ENCODE measurements at places on chromosomes 6 and 20.

DNA sequence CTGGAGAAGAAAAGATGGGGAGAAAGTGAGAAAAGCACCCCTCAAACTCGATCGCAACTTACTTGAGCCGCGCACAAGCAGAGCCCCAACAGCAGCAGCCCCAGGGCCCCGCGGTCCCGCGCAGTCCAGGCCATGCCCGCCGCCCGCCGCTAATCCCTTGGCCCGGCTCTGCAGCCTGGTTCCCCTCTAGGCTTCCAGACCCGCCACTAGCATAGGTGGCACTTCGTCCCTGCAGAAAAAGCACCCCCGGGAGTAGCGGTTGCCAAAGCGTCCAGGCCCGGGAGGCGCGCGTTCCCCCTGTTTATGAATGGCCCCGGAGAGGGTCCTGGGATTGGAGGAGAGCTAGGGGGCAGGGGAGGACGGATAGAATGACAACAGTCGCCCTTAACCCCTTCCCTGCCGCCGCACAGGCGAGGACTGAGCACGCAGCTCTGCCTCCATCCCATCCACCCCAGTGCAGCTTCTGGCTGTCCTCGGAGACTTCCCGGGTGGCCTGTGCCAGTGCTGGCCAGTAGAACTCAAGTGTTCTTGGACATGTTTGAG, 19.9 kb downstream of the COL9A1 start:
- no peak for DNase-seq

- no peak for DNase-seq
These were observed 66.9 kb downstream of the GMPR start for GRCh38 chr6:16305246-16305725.

DNA sequence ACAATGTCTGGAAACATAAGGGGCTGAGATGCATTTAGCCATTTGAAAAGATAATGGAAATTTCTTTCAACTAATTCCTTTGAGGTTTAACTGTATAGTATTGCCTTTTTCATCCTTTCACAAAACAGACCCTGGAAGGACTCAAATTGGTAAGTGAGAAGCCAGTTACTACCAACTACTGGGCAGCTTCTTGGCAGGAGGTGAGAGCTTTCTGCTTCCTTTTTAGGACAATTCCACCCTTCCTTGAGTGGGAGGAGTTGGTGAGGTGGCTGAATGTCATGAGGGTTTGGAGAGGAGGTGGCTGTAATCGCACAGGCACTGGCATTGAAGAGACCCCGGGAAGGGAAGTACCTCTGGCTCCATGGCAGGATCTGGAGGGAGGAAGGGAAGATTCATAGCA, 341.1 kb downstream of the NRN1 start:
- no peak for DNase-seq

- peak; percentile 54 for DNase-seq
These were observed 37.8 kb upstream of the IGF2R start for GRCh38 chr6:159931112-159931511.

DNA sequence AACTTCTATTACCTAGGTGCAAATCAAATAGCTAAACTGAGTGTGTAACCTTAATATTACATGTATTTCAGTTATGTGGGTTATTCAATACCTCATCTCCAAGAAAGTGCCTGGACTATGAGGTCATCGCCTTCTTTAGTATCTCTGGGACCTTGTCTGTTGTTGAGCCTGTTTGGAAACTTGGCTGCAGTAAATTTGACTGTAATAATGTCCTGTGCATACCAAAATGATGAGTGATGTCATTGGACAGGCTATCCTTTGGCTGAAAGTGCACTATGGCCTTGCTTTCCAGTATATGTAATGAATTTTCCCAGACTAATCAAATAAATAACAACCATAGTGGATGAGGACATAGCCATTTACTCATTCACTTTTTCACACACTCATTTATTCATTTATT, 455.1 kb downstream of the ADGRB3 start:
- DNase-seq = no peak

DNA sequence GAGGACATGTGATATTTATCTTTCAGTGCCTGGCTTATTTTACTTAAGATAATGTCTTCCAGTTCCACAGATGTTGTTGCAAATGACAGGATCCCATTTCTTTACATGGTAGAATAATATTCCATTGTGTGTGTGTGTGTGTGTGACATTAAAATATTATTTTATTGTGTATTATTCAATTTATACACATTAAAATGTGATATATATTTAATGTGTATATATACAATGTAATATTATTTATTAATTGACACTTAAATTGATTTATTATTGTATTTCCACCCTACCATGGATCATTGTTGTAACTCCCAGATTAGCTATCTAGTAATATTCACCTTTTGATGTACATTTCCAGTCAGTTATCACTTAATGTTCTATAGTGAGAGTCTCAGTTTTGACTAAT, 1422.5 kb upstream of the ADGRB3 start:
- no peak for DNase-seq

DNA sequence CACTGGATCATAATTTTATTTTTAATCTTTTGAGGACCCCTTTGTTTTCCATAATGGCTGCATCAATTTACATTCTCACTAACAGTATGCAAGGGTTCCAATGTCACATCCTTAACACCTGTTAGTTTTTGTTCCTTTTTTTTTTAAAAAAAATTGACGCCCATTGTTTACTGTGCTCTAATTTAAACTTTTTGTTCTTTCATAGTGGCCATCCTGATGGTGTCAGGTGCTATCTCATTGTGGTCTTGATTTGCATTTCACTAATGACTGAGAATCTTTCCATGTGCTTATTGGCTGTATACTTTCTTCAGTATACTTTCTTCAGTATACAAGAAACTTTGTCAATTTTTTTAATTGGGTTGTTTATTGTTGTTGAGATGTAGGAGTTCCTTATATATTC, 347.0 kb downstream of the RNGTT start:
- no peak for DNase-seq

- no peak for DNase-seq
These were observed 86.0 kb downstream of the MYB start for GRCh38 chr6:135267085-135267484.

DNA sequence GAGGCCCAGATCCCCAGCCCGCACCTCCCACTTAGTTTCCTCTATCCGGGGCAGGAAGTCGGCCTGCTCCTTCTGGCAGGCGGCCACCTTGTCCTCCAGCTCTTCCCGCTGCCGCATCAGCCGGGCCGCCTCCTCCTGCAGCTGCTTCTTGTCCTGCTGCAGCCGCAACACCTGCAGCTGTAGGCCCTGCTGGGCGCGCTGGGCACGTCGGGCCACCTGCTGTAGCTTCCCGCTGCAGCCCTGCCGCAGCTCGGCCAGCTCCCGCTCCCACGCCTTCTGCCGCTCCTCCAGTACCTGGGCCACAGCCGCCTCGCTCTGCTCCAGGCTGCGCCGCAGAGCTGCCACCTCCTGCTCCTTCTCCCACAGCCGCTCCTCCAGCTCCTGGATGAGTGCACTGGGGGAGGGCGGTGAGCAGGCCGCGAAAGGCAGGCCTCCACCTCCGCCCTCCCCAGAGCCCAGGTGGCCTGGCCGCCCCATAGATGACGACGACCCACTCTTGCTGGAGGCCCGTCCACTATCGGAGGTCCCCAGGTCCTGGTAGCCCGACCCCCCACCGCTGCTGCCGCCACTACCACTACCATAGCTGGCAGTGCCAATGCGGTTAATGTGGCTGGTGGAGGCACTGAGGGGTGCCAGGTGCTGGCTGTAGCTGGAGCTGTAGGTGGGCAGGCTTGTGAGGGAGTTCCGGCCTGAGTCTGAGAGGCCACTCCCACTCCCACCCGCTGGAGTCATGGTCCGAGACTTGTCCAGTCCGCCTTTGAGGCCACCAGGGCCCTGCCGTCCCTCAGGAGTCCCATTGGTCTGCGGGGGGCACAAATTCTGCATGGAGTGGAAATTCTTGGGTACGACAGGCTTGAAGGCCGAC, 6.0 kb upstream of the FASTKD5 start:
- no peak for DNase-seq

- DNase-seq = no peak
These were observed 105.4 kb downstream of the REV3L start for GRCh38 chr6:111377558-111378120.

- DNase-seq = peak; percentile 48
These were observed 12.7 kb downstream of the IGF2R start for GRCh38 chr6:159981403-159982245.

DNA sequence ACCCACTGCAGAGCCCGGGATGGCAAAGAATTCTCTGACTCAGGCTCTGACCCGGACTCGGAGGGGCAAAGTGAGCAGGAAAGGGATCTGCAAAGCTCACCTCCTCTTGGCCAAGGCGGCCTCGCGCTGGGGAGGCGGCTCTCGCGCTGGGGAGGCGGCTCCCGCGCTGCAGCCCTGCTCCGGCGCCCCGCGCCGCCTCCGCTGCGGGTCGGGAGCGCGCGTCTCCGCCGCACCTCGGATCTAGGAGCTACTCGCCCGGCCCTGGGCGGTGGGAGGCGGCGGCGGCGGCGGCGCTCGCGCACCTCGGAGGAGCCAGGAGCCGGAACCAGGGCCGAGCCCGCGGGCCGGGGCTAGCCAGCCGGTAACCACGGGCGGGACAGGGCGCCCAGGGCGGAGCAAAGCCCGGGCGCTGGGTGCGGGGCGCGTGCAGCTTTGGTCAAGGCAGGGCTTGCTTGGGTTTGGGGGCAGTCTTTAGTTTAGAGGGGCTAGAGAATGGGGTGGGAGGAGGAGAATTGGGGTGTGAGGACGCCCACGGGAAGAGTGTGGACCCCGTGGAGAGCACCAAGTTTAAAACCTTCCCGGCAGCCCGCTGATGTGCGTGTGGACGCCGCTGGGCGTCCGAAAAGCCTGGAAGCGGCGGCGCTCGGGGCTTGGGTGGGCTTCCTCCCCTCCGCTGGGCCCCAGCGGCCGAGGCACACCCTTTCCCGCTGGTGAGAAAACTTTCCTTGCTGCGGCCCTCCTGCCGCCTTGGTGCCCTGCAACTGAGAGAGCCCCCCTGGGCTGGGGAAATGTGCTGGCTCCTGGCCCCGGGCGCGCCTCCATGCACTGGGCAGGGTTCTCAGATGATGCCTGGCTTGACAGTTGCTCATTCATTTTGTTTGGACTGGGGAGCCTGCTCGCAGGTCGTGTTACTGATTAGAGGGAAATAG, at the start of gene MRAP2:
Gene MRAP2 (plus strand): TSS at position 250 of the 929 bp plus-strand sequence. CDS start 21,547 bp downstream, outside the sequence.
- DNase-seq = peak; percentile 16

- DNase-seq = peak; percentile 54
These were observed at the start of gene C6orf141 for GRCh38 chr6:49550492-49551077. Gene C6orf141, plus strand, starts transcription at chr6:49550668. Its CDS starts 125 bp downstream, at chr6:49550793.

DNA sequence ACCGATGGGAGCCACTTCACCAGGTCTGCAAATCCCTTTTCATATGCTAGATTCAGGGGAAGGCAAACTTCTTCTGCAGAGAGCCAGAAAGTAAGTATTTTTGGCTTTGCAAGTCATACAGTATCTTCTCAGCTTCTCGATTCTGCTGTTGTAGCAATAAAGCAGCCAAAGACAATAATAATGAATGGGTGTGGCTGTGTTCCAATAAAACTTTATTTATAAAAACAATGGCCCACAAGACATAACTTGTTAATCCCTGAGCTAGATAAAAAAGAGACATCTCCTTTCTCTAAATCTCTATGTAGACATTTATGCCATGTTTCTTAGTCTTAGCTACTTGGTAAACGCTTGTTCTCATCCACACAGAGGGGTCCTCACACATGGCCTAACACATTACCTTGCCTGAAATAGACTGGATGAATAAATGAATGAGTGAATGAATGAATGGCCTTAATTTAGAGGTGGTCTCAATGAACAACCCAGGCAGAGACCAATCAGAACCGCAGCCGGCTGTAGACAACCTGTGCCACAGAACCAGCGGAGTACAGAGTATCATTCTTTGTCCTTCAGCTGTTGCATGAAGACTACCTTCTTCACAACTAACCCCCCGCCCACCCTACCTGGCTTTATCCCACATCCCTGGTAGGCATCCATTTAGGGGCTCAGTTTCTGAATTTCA, 13.5 kb upstream of the PREX1 start:
- DNase-seq = no peak

DNA sequence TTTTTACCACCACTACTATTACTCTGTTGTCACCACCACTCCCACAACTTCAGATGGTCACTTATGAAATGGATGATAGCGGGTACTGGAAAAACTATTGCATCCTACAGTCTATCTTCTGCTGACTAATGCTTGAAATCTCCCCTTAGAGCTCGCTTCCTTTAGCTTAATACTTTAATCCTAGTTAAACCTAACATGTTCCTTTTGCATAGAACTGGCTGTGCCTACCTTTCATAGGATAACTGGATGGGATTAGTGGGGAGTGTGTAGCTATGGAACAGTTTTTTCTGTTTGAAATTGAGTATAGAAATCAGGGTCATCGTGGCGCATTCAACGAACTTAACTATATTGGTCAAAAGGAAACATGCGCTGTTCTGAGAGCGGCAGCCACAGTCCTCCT, 294.7 kb downstream of the FARS2 start:
- DNase-seq = no peak

GRCh38 chr6:86856937-86857563, 80.3 kb upstream of the HTR1E start:
- DNase-seq = peak; percentile 47

DNA sequence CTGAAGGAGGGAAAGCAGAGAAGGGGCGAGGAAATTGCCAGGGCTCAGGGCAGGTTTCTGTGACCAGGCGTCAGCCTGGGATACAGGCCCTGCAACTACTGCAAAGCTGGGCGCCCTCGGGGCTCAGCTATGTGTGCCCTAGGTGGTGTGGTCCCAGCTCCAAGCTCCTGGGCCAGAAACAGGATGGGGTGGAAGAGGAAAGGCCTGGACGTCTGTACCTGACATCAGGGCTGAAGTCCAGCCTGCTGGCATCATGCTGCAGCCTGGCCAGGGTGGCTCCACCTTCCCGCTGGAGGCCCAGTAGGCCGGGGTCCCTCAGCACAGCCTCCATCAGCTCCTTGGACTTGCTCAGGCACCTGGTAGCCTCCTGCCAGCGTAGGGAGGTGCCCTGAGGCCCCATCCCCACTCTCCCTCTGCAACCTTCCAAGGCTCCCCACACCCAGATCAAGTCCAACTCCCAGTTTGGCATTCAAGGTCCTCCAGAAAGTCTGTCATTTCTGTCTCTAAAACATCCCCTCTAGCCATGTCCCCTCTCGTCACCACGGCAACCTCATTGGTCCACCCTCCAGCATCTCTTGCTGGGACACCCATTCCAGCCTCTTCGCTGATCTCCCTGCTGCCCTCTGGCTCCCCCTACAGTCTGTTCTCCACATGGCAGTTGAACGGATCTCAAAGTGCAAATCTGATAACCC, 38.2 kb downstream of the KIAA1755 start:
- peak; percentile 78 for DNase-seq

DNA sequence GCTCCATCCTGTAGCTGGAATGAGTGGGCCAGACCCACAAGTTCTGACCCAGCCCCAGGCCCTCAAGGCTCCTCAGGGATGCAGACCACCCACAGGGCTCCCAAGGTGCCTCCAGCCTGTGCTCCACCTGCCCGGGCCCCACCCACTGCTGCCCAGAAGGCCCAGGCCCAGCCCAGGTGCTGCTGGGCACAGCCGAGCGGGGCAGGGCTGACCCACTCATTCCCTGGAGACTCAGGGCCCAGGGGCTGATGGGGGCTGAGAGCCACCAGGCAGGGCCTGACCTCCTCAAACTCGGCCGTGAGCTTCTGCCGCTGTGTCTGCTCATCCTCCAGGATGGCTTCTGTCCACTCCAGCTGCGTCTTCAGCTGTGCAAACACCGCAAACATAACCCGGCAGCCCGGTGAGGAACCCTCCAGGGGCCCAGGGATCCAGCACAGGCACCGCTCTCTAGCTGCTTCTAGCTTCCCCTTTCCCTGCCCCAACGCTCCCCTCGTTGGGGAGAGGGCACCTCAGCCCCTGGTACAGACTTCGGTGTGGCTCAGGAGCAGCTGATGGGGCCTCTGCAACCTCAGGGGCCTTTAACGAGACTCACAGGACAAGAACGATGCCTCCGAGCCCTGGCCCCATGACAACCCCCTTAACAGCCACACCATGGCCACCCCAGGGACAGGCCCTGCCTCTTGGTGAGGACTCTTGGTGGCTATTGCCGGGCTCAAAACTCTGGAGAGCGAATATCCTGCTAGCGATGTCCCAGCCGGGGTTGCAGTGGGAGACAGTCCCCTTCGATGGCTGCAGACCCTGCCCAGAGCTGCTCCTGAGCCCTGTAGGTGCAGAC, 46.0 kb downstream of the DSTN start:
- DNase-seq = no peak

Data from activated CD4-positive, alpha-beta T cell treated with anti-CD3 and anti-CD28 coated beads for 48 hours (primary cell).